ENCODE measurements at places on chromosomes 6 and 20.

- DNase-seq, result no peak
These were observed 164.8 kb upstream of the QKI start for GRCh38 chr6:163249651-163250101.

DNA sequence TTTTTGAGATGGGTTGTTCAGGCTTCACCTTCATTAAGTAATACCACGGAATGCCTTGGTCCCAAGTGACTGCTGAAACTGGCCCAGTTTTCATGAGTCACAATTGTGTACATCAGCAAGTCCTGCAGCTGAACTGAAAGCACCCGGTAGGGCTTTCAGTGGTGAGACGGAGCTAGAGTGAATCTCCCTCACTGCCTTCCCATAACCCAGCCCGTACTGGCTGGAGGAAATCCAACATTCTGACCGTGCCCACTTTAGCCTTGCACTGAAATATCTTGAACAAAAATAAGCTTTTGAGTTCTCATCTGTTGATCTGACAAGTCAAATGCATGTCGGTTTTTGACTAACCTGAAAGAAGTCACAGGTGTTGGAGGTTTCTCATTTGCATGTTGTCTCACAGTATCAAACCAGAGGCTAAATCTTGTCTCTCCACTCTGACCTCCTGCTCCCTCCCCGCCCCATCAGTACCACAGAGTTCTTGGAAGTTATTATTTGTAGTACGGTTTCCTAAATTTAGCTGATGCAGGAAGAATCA lies 35.9 kb downstream of the DUSP22 start:
- DNase-seq, result peak; percentile 70

DNA sequence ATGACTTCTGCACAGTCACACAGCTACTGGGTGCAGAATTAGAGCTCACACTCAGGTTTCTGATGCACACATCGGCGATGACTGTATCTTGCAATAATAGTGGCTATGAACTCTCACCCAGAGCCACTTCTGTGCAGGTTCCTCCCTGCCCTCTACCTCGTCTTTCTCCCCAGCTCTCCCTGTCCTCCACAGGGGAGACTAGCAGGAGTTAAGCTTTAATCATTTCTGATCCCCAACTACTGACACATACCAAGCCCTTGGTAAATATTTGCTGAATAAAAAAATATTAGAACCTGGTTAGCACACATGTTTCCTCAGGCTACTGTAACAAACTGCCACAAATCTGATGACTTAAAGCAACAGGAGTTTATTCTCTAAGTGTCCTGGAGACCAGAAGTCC lies 222.7 kb upstream of the FOXA2 start:
- no peak for DNase-seq

GRCh38 chr6:135322427-135323201 lies 141.5 kb downstream of the MYB start:
- no peak for DNase-seq

GRCh38 chr6:64838726-64839125 lies 868.3 kb downstream of the EYS start:
- DNase-seq, result no peak

Data from AG04450 (cell line).